ENCODE measurements at places on chromosomes 3 and 15.

DNA sequence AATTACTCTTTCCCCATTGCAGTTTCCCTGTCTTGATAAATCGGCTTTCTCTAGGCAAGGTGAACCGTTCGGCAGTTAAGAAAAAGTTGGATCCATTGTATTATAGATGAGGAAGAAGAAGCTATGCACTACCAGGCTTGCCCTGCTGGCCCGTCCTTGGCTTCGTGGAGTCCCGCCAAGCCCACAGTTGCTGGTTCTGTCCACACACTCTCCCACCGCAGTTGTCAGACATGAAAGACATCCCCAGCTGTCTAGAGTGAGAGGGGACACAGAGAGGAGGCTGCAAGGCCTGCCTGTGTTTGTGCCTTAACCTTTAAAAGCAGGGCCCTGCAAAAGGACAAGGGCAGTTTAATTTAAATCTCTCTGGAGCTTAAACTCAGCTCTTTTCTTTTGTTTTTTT is 47.2 kb upstream of the PLCL2 start:
- DNase-seq: no peak

DNA sequence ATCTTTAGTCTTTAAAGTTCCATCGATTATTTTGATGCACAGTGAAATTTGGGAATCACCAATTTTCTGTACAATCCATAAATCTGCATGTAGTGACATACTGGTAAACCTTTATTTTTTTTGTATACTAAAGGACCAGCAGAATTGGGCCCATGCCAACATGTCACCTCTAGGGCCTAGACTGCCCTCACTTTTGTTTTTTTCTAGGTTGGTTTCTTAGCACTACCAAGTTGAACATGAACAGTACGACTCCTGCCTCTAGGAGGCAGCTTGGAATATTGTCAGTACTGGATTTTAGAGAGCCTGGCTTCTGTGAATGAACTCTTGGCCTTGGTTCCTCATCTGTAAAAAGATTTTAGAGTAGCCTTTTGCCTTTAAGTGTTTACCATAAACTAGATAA is 32.3 kb downstream of the NKIRAS1 start:
- no peak for DNase-seq

GRCh38 chr3:46857485-46858341 is 5.5 kb downstream of the MYL3 start:
- DNase-seq: no peak

GRCh38 chr3:12968541-12968940 is 104.7 kb downstream of the IQSEC1 start:
- DNase-seq: no peak

GRCh38 chr3:24756101-24756888 is 261.6 kb upstream of the THRB start:
- no peak for DNase-seq

GRCh38 chr3:43689766-43690399 is 855 bp upstream of the ABHD5 start:
- no peak for DNase-seq

GRCh38 chr3:4097801-4098200 is 205.4 kb upstream of the SETMAR start:
- no peak for DNase-seq

GRCh38 chr3:31227131-31227562 is 305.6 kb upstream of the STT3B start:
- DNase-seq: no peak

- DNase-seq: no peak
Observed at GRCh38 chr15:71098920-71099319, 16.4 kb upstream of the THSD4 start.

GRCh38 chr3:195727606-195728195 is 6.9 kb downstream of the MUC20 start:
- DNase-seq: no peak

- no peak for DNase-seq
Observed at GRCh38 chr15:94970096-94970495, 738.7 kb downstream of the MCTP2 start.

DNA sequence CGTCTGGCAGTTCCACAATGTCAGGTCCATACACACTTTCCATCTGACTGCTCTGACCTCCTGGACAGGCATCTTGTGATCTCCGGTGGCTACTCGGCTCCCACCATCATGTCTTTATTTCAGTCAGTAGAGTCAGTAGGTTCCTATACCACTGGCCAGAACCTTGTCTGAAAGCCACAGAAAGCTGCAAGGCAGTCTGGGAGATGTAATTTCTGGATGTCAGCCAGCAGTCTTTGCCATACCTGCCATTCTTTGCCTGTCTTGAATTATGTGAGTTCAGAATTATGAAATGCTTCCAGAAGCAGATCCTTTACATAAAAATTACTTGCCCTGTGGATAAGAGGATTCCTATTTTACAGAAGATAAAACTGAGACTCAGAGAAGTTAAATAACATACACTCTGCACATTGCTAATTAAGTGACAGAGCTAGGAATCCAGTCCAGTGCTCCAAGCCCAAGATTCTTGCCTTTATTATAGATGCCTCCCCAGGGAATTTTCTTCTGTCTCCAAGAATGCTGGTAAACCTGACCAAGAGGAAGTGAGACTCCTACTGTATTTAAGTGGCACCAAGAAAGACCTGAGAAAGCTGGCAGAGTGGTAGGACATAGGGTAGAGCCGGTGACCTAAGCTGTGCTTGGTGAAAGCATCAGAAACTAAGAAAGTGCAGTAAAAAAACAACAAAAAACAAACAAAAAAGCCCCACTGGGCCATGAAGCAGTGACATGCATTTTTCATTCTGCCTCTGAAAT is 75.6 kb downstream of the IQCH start:
- DNase-seq: no peak

GRCh38 chr3:194852831-194853508 is 167.3 kb downstream of the FAM43A start:
- no peak for DNase-seq

- no peak for DNase-seq
Observed at GRCh38 chr15:27563765-27564370, 535.2 kb downstream of the OCA2 start.

- DNase-seq: no peak
Observed at GRCh38 chr3:112115161-112115739, 17.8 kb downstream of the GCSAM start.

DNA sequence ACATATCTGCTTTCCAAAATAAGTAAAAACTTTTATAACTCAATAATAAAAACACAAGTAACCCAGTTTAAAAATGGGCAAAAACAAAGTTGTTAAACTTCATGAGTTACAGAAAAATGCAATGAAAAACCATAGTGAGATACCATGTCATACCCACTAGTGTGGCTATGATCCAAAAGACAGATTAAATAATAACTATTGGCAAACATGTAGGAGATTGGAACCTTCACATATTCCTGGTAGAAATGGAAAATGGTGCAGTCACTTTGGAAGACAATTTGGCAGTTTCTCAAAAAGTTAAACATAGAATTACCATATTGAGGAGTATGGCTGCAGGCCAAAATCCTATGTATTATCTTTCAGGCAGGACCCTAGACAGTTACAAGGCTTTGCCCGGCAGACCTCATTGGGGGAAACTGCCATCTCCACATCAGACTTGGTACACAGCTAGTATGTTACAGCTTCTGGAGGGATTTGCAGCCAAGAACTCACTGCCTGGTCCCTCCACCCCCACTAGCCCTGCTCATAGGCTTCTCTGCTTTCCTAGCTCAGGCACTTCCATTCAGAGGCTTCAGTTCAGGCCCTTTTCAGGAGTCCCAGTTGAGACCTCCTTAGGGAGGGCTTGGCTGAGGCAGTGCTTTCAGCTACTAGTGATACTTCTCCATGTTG is 147.8 kb downstream of the NEK10 start:
- DNase-seq: no peak

GRCh38 chr3:124213641-124214040 is 221.7 kb upstream of the ROPN1 start:
- DNase-seq: no peak

DNA sequence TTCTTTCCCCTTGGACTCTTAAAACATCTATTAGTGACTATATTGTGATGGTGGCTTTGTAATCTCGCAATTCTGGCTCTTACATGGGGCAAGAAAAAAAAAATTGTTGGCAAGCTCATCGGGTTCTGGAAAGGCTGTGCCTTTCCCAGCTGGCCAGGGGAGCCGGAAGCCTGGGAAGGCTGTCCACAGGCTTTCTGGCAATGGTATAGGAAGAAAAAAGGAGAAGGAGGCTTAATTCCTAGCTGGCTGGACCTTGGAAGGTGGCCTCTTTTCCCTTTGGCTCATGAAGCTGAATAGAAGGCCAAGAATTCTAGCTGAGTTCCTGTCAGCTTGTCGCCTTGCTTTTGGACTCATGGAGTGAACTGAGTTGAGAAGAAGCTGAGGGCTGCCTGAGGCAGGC is 243.5 kb upstream of the SEMA6D start:
- DNase-seq: no peak
